ENCODE measurements at places on chromosomes 3 and 15.

GRCh38 chr15:90194655-90195054 is 6.5 kb upstream of the SEMA4B start:
- no peak for DNase-seq

GRCh38 chr3:1087066-1087560 is 5.7 kb upstream of the CNTN6 start:
- DNase-seq, result peak; percentile 66

DNA sequence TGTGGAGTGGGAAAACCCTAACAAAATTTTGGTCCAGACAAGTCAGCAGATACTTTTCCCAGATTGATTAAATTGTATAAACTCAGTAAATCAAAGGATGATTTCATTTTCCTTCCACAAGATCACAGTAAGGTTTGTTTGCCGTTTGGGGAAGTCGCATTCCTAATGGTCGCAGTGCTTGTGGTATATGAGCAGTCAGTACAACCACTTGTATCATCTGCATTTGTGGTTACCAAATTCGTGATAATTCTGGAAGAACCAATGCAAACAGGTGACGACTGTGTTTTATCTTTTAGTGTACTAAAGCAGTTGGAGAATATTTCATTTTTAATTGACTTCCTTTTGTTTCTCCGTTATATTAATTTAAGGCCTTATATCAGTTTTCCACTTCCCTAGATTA is 100.0 kb upstream of the CNTN6 start:
- no peak for DNase-seq

DNA sequence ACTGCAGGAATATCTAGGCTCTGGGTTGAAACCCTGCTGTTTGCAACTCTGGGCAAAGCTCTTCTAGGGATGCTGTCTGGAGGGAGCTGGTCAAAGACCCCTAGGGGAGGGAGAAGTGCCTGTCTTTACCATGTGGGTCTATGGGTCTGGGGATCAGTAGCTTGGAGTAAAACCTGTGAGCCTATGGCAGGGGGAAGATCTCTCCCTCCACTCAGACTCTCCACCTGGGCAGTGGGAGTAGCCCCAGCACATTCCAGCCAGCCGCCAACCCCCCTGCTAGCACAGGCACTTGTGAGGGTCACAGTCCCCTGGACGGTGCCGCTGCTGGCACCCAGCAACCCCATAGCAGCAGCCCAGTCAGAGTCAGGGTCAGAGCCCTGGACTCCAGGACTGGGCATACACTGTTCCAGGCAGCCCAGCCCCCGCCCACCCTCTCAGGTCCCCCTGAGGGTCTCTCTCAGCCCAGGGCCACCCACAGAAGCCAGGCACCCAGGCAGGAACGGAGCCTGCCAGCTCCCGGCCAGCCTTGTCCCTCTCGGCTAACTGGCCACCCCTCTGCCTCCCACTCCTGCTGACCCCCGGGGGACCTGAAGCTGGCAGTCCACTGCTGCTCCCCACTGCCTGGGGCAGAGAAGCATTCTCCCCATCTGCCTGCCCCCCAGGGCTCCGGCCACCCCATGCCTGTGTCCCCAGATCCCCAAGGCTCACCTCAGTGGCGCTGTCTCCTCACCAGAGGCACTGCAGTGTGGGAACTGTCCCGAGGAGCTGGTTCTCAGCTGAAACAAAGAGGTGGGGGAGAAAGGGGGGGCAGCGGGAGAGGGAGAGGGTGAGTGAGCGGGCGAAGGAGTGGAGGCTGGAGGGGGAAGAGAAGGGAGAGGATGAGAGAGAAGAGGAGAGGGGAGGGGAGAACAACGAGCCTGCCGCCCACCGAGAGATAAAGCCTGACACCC is 10.8 kb downstream of the GLYCTK start:
- no peak for DNase-seq

DNA sequence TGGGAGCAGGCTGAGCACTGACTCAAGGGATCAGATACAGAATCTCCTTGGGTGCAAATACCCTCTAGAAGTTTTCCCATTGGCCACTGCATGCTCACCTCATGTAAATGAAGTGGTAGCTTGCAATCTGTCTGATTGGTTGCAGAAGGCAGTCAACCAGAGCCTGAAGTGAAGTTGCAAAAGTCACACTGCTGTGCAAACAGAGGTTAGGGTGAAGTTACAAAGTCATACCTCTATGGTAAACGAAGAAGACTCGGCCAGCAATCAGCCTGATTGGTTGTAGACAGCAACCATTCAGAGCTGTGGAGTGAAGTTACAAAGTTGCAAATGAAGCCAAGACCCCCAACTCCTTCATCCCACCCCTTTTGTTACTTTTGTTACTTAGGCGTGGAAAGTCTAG is 27.1 kb downstream of the STARD9 start:
- no peak for DNase-seq

- no peak for DNase-seq
Observed at GRCh38 chr3:193773266-193774220, 180.5 kb downstream of the OPA1 start.

GRCh38 chr3:147336543-147337278 is 69.6 kb downstream of the ZIC4 start:
- DNase-seq, result no peak

GRCh38 chr3:45763303-45763675 is 33.0 kb downstream of the SLC6A20 start:
- no peak for DNase-seq

GRCh38 chr15:94943888-94944287 is 712.5 kb downstream of the MCTP2 start:
- DNase-seq, result no peak

DNA sequence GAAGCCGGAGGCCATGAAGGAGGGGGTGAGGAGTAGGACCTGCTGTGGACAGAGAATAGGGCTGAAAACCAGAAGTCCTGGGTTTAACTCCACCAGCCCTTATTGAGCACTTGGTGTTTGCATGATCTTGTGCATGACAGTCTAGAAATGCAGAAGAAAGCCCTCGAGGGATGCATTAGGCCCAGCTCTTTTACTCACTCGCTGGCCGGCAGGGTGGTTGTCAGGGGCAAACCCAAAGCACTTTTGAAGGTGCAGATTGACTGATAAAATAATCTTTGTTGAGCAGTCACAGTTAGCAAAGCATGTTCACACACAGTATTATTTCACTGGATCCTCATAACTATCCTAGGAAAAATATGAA is 55.3 kb downstream of the CORO2B start:
- DNase-seq, result no peak

DNA sequence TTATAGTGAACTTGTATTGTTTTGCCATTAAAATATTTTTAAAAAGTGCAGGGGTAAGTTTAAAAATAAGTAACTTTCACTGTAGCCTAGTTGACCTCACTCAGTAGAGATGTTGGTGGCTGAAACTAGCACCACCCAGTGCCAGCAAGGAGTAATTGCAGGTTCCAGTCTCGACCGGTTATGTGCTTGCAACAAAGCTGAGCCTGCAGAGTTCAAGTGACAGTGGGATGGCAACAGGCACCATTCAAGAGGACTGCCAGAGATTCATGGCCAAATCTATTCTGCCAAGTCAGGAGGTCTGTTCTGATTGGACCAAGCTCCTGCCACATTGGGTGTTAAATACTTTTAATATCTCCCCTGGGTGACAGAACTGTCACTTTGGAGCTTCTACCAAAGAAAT is 2.7 kb downstream of the ADAMTS7 start:
- peak; percentile 43 for DNase-seq

GRCh38 chr3:58898513-58898912 is 151.3 kb downstream of the CFAP20DC start:
- no peak for DNase-seq

DNA sequence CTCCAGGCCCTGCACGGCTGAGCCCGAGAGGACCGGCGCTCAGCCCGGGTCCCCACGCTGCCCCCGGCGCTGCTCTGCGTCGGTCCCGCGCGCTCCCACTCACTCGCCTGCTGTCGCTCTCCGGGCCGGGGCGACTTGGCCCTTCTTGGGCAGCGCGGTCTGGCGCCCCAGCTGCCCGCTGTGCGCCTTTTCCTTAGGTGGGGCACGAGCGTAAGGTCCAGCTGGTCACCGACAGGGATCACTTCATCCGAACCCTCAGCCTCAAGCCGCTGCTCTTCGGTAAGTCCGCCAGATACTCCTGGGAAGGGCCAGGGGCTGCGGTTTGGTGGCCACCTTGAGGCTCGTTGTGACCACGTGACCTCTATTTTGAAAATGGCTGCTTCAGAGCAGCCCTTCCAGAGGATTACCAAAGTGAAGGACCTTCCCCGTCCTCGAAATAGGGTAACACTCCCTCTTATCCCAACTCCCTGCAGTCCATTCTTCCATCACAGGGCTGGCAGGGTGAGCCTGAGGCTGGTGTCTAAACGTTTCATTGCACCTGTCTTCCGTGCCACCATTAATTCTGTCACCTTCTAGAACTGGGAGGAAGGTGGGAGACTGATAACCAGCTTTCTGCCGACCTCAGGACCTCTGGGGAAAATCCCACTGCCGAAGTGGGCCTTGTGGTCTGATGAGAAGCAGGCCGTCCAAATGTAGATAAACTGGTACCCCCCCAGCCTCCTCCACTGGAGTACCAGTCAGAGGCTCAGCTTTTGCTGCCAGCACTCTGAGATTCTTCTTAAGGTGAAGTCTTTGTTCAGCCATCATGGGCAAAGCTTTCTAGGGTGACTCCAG is 812 bp downstream of the P4HTM start:
- no peak for DNase-seq

- no peak for DNase-seq
Observed at GRCh38 chr3:16142350-16143025, 32.0 kb upstream of the GALNT15 start.

- no peak for DNase-seq
Observed at GRCh38 chr15:33183334-33183733, 11.2 kb downstream of the FMN1 start.

DNA sequence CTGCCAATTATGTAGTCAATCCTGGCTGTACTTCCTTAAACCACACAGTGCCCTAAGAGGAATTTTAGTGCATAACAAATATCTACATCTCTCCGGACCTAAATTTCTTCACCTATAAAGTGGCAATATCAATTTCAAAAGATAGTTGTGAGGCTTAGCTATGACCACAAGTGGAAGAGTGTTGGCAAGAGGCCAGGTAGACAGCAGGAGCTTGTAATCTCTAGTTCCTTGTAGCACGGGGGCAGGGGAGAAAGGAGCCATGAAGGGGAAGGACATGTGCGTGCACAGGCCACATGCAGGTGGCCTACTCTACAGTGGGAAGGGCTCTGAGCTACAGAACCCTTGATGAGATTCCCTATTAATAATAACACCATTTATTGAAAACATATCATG is 269.7 kb downstream of the ABHD5 start:
- no peak for DNase-seq

- no peak for DNase-seq
Observed at GRCh38 chr3:118900737-118901525, 133.7 kb downstream of the IGSF11 start.

DNA sequence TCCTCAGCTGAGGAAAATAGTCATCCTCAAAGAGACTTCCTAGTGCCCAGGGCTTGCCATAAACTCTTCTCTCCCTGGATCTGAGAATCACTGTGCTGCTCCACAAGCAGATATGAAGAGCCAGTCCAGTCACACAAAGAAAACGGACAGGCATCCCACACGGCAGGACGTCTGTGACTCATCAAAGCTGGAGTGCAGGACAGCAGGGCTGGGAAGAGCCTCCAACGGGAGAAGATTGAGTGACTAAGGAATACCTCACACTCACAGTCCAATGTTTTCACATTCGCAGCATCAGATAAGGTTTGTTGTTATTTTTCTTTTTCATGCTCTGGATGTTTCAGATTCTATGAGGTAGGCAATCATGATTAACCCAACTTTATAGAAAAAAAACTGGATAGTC is 57.8 kb downstream of the NEK10 start:
- peak; percentile 64 for DNase-seq

- DNase-seq, result no peak
Observed at GRCh38 chr3:113291572-113291971, 80.2 kb downstream of the BOC start.

DNA sequence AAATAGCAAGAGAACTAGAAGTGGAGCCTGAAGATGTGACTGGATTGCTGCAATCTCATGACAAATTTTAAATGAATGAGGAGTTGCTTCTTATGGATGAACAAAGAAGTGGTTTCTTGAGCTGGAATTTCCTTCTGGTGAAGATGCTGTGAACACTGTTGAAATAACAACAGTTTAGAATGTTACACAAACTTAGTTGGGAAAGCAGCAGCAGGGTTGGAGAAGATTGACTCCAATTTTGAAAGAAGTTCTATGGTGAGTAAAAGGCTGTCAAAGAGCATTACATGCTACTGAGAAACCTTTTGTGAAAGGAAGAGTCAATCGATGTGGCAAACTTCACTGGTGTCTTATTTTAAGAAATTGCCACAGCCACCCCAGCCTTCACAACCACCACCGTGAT is 220.9 kb upstream of the LRRFIP2 start:
- no peak for DNase-seq

DNA sequence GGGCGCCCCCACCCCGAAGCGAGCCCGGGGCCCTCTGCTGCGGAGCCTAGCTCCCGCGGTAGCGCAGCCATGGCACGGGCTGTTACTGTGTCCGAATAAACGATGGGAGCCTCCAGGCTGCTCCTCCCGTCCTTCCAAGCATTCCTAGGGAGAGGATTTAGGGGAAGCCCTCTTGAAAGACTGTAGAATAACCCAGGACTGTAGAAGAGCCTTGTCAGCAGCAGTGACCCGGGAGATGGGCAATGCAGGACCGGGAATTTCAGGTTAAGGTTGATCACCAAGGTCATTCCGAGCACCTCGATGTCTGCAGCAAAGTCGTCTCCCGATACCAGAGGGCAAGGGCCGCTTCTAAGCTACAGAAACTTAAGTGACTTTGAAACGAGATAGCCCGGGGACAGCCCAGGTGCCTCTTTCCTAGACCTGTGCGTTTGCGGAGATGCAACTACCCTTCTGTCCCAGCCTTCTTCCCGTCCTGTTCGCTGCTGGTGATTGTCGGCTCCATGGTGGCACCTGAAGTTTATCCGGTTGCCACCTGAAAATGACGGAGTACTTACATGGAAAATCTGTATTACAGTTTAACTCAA is 753 bp upstream of the MYO5A start:
- peak; percentile 5 for DNase-seq

DNA sequence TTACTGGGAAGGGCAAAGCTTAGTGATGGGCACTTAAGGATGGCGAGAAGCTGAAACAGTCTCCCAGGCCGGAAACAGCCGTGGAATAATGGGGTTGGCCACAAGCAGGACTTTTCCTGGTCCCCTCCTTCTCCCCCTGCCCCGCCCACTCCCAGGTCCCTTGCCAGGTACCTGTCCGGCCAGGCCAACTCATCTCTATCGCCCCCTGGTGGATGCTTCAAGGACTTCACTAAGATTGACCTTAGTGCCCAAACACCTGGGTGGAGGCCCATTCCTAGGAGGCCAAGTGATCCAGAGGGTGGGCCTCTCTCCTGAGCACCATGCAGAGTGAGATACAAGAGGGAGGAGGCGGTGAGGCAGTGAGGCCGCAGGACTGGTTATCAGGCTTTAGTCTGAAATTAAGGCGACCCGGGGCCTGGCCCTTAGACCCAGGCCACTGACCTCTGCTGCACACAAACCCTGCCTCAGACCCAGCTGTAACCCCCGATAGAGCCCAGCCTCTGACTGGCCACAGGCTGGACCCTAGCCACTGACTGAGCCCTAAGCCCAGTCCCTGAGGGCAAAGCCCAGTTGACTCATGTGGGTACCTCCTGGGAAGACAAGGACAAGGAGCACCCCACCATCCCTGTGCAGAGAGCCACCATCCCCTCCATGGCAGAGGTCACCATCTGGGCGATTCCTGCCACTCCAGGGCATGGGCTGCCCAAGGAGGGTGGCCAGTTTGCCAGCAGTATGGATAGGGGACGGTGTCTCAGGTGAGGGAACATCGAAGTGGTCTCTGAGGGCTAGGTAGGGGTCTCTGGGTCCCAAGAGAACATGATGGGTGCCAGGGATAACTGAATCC is 37.6 kb downstream of the VIPR1 start:
- DNase-seq, result peak; percentile 75

GRCh38 chr3:66115858-66116654 is 77.3 kb upstream of the MAGI1 start:
- DNase-seq, result peak; percentile 91

Data from urothelium cell line (cell line).